Activated naive CD8-positive, alpha-beta T cell treated with anti-CD3 and anti-CD28 coated beads, Interleukin-2, amount 50 U/mL, for 16 hours (primary cell): ENCODE measurements at places on chromosomes 2 and 18.

DNA sequence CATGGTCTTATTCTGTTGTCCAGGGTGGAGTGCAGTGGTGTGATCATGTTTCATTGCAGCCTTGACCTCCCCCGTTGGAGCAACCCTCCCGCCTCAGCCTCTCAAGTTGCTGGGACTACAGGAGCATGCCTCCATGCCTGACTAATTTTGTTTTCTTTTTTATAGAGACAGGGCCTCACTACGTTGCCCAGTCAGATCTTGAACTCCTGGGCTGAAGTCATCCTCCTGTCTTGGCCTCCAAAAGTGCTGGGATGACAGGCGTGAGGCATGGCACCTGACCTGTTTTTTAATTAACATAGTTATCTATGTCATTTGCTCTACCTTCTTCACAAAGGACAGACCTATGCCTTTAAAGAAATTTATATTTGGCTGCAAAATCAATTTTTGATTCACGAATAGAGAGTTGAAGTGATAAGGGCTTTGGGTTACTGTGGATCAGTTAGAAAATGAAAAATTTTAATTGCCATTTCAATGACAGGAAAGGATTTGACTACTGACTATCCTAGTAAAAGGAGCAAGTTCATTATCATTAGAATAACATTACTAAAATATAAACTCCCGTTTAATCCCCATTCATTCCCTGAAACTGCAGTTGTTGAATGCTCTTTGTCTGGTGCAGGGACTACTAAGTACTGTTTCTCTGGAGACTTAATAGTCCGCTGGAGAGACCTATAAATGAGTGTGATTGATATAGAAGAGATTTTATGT lies 3.7 kb downstream of the RNF138 start:
- no peak for DNase-seq

DNA sequence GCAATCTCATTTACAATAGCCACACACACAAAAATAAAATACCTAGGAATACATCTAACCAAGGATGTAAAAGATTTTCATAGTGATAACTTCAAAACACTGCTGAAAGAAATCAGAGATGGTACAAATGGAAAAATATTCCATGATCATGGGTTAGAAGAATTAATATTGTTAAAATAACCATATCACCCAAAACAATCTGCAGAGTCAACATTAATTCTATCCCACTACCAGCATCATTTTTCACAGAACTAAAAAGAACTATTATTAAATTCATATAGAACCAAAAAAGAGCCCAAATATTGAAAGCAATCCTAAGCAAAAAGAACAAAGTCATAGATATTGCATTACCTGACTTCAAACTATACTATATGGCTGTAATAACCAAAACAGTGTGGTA lies 50.4 kb downstream of the ZNF385B start:
- no peak for DNase-seq

DNA sequence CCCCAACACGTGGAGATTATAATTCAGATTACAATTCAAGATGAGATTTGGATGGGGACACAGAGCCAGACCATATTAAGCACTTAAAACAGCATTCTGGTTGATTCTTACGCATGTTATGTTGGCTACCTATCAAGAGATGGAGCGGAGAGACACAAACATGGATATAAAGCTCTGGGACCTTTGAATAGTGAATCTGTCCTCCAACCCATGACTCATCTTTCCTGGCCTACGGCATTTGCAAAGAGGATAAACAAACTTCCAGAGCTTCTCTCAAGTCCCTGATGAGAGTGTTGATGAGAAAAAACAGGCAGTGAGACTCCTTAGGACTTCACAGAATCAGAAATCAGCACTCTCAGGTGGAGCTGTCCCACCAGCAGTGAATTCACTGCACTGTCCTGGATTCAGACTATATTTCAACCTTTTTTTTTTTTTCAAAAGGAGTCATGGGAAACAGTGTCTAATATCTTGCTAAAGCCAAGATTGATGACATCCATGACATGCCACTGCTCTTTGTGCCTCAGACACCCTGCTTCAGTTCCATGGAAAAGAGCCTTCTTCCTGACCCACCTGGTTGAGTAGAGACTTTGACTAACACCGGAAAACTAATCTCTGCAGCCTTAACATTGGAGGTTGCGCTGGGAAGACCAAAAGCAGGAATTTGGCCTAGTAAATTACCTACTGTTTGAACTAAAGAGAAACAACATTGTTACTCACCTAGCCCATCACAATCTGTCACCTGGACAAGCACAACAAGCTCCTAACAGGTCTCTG lies 62.1 kb upstream of the NPAS2 start:
- DNase-seq: no peak

DNA sequence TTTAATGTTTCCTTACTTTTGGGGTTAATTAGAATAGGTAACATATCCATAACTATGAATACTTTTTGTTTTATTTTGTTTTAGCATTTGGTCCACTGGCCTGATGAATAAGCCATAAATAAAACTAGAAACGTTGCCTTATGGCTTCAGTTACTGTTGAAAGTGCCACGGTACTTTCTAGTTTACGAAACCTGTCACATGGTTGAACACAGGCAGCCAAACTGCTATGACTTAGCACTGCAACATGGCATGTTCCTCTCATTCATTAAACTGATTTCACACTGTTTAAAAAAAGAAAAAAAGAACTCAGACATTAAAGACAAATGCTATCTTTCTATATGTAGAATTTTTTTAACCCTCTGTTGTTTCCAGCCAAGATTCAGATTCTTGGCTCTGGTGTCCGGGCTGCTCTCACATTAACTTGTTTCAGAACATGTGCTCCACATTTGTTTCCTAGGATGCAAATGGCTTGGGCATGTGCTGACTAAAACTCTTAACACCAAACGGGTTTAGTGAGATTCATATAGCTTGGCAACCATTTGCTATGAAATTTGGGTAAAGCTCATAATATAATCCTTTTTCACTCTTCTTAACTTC lies 323.9 kb upstream of the RND3 start:
- no peak for DNase-seq

DNA sequence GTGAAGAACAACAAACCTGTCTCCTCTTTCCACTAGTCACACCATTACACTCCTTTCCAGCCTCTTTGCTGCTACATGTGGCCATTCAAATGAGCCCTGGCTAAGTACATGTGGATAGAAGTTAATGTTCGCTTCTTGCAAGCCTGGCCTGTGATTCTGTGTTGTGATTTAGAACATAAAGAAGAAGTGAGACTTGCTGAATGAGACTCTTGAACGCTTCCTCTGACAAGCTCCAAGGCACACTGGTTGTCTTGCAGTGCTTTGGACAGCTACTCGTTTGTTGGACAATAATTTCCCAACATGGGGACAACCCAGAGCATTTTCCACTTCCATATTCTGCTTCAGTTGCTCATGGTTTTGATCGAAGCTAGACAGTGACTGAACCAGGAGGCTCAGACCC lies 57.3 kb downstream of the CCDC74A start:
- no peak for DNase-seq

- DNase-seq: no peak
These were observed 75.9 kb downstream of the ITGB1BP1 start for GRCh38 chr2:9347411-9347881.
